Central memory CD8-positive, alpha-beta T cell (primary cell): ENCODE measurements at places on chromosomes 4 and X.

- no peaks in the 10 kb centered on the region for H3K27me3 ChIP-seq
- no peak for DNase-seq
- no peak overlapping the region for H3K27ac ChIP-seq
- no peak overlapping the region for H3K4me3 ChIP-seq
- no peaks in the 10 kb centered on the region for H3K36me3 ChIP-seq
Measured at GRCh38 chr4:85607624-85608023, 132.7 kb downstream of the ARHGAP24 start.

DNA sequence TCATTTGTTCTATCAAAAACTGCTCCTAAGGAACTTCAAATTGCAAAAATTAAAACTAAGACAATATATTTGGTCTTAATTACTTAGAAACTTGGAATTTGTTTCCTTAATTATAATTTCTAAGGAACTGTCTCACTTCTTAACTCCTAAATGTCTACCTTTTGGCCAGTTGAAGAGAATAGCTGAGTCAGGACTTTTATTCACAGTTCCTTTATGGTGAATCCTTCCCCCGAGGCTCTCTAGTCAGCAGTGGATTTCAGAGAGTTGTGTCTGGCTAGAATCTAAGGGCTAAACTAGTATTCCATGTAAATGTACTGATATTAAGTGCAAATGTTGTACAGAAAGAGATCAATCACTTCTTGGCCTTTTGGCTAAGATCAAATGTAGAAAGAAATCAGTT, 69.3 kb downstream of the AMMECR1 start:
- H3K4me3 ChIP-seq, result no peak overlapping the region
- no peaks in the 10 kb centered on the region for H3K27me3 ChIP-seq
- H3K27ac ChIP-seq, result peak overlapping the region; percentile 27
- DNase-seq, result no peak
- peaks cover 64% of the 10 kb centered on the region for H3K4me1 ChIP-seq

DNA sequence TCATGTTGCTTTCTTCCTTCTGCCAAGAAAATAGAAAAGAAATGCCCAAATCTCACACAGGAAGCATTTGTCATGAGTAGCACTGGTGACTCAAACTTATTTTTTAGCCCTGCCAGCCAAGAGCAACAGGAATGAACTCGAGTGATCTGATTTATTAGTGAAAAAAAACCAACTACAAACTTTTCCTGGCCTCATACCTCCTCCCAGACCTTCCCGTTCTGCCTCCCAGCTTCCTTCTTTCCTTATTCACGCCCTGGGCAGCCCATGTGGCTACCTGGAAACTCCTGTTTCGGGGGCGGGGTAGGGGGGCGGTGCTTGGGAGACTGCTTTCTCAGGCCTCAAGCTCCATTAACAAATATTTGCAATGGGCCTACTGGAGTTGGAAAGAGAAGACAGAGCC, 178.5 kb downstream of the NHS start:
- no peaks in the 10 kb centered on the region for H3K27me3 ChIP-seq
- peaks cover 6% of the 10 kb centered on the region for H3K4me1 ChIP-seq
- no peak overlapping the region for H3K4me3 ChIP-seq
- H3K27ac ChIP-seq, result no peak overlapping the region
- no peak for DNase-seq

GRCh38 chr4:38101563-38101962, 141.4 kb downstream of the PTTG2 start:
- H3K27ac ChIP-seq, result peak overlapping the region; percentile 41
- H3K4me3 ChIP-seq, result no peak overlapping the region
- H3K36me3 ChIP-seq, result peaks cover 31% of the 10 kb centered on the region
- no peaks in the 10 kb centered on the region for H3K27me3 ChIP-seq
- no peak for DNase-seq

DNA sequence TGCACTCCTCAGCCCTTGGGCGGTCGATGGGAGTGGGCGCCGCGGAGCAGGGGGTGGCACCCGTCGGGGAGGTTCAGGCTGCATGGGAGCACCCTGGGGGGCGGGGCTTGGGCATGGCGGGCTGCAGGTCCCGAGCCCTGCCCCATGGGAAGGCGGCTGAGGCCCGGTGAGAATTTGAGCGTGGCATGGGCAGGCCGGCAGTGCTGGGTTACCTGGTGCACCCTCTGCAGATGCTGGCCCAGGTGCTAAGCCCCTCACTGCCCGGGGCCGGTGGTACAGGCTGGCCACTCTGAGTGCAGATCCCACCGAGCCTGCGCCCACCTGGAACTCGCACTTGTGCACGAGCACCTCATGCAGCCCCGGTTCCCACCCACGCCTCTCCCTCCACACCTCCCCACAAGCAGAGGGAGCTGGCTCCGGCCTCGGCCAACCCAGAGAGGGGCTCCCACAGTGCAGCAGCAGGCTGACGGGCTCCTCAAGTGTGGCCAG, 556.3 kb downstream of the GALNTL6 start:
- H3K4me3 ChIP-seq, result no peak overlapping the region
- H3K4me1 ChIP-seq, result no peaks in the 10 kb centered on the region
- no peaks in the 10 kb centered on the region for H3K27me3 ChIP-seq
- H3K27ac ChIP-seq, result no peak overlapping the region
- DNase-seq, result no peak
- no peaks in the 10 kb centered on the region for H3K36me3 ChIP-seq
